ENCODE measurements at places on chromosomes 5 and 9. TPM values are rescaled to one million over a fixed set of nuclear protein-coding genes. Genes with fewer than 3 reads are reported as not detected.

- no peak for DNase-seq
Observed at GRCh38 chr9:73667749-73668148, 516.1 kb downstream of the ANXA1 start.

- no peak for DNase-seq
Observed at GRCh38 chr9:120741191-120741590, 26.9 kb upstream of the MEGF9 start.

DNA sequence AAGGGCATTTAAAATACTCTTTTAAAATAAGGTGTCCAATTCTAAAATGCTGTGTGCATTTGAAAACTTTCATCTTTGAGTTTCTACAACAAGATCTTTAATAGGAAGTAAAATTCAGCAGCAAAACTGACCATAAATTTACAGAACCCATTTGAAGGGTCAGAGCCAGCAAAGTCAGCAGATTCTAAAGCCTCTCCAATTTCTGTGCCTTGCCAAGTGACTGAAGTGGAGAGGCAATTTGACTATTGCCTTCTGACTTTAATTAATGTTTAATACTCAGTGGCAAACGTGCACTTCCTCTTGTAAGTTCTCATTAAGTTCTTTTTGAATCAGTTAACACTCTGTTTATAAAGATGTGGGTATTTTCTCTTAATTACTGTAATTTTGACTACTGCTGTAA lies 155.2 kb downstream of the BAAT start:
- DNase-seq = no peak

NNT gene
- total RNA-seq = 32.0 TPM
